ENCODE measurements at places on chromosomes 6 and 20.

DNA sequence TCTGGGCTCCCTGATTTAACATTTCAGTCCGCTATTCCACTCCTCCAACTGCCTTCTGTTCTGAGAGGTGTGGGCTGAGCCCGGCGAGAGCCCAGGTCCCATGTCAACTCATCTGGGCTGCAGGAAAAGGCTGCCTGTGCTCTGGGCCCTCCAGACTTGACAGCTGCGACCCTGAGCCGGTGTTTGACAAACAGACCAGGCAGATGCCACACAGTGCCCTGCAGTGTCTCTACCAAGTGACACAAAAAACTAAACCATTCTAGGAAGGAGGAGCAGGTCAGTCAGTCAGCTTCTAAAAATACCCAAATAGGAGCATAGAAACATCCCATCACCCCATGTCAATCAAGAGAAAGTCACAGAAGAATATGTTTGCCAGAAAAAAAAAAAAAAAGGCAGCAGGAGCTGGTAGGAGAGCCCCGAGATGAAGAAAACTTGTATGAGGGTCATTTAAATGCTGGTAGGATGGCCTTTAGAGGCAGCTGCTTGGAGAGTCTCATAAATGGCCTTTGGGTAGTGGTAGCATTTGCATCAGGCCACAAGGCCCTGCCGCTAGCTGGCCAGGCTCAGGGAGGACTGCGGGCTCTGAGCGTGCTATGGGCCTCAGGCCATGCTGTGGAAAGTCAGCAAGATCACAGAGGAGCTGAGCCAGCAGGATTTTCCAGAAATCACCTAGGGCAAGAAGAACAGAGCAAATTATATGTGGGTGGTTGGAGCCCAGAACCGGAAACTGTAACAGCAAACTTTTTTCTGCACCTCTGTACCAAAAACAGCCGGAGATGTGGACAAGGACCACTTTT, 36.6 kb upstream of the GFOD1 start:
- no peak for DNase-seq

DNA sequence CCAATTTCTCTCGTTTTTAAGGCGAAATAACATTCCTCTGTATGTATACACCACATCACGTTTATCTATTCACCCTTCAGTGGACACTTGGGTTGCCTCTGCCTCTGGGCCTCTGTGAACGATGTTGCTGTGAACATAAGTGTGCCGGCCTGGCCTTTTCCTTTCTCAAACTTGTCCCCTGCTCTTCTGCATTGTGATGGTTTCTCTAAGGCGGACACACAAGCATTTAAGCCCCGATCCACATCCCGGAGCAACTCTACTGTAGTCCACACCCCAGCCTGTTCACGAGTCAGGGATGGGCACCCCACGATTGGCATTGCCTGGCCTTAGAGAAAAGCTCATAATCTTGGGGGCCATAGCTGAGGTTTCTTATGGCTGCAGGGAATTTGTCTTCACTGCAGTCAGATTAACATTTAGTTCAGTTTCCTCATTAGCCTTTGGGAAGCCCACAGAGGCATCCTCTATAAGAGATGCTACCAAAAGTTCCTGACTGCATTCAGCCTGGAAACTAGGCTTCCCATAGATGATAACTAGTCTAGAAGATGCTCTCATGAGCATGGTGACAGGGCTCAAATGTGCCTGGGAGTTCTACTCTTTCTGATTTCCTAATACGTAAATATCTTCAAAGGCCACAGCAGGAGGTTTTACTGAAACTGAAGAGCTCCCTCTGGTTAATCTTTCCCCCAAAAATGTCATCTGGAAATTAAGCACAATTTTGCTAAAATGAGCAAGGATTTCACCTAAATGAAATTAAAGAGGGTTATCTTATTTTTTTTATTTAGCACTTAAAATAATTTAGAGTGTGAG, 762 bp downstream of the ZC3H12D start:
- DNase-seq = no peak

DNA sequence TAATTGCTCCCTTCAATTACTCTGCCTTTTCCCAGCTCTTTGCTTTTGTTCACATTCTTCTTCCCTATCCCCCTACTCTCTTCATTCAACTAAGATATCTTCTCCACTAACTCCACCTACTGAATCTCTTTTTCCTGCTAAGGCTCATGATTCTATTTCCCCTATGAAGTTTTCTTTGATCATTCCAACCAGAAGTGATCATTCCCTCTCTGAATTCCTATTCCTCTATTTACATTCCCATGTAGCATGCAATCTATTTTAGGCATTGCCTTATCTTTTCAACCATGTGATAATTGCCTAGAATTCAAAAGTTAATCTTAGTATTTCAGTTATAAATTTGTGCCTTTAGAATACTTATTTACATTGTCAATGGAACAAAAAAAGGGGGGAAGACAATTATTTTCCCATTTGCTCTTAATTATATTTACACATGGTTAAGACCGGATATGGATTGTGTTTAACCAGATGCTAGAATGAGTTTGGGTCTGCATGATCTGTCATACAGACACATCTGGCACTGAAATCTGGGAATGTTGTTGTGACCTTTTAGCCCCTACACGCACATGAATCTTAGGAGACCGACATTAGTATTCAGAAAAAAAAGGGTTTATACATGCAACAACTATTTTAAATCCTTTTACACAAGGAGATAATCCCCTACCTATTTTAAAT, 20.8 kb downstream of the MOXD1 start:
- DNase-seq = no peak

GRCh38 chr20:22663528-22664025, 79.2 kb upstream of the FOXA2 start:
- DNase-seq = no peak

DNA sequence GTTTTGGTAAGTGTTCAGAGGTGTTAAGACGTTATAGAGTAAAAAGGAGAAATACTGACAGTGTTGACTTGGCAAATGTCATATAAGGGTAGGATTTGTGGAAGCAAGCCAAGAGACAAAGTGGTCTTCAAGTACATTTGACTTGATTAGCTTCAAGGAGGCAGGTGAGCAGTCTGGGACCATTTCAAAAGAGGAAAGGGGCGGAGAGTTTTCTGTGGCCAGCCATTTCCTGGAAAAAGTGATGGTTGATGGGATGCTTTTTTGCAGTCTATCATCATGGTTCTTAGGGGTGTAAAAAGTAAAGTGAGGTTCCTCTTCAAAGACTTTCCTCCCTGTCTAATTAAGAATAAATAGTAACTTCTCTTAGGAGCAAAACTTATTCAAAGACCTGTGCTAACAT, 28.7 kb downstream of the FKBP1A start:
- no peak for DNase-seq

DNA sequence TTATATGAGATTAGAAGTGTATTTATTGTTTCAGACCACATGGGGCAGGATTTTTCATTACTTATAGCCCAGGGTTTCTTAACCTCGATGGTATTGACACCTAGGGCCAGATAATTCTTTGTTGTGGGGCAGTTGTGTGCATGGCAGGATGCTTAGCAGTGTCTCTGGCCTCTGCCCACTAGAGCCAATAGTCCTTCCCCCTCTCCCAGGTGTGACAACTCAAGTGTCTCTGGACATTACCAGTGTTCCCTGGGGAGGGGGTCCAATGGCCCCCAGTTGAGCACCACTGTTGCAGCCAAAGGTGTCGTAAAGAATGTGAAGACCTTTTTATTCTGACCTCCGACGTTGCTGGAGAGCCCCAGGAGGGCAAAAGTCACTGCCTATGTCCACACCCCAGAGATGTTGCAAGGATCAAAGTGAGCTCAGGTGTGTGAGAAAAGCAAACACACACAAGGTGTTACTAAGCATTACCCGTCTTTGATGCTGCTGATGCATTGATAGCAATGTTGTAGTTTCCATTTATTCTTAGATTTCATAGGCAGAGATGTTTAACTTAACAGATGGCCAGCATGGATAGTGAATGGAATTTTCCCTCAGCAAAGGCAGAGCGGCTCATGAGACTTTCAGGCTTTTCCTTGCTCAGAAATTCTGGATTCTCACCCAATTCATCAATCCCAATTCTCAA, 22.2 kb downstream of the BANF2 start:
- peak; percentile 15 for DNase-seq

- DNase-seq = no peak
These were observed 306.8 kb upstream of the FOXQ1 start for GRCh38 chr6:1004885-1005630.

DNA sequence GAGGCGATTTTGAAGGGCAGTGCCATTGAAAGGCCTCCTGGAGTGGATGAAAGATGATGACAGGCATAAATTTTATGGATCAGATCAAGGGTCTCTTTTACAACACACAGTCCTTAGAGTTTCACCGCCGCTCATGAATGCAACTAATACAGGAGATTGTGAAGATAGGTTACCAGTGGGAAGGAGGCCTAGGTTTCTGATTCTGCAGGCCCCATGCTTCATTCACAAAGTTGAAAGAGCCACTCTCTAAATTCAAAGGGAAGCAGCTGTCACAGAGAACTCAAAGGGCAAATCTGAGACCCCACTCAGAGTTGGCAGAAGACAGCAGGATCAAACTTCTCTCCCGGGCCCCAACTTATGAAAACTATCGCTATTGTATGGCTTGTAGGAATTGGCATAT, 137.6 kb downstream of the MAP3K7 start:
- DNase-seq = no peak

DNA sequence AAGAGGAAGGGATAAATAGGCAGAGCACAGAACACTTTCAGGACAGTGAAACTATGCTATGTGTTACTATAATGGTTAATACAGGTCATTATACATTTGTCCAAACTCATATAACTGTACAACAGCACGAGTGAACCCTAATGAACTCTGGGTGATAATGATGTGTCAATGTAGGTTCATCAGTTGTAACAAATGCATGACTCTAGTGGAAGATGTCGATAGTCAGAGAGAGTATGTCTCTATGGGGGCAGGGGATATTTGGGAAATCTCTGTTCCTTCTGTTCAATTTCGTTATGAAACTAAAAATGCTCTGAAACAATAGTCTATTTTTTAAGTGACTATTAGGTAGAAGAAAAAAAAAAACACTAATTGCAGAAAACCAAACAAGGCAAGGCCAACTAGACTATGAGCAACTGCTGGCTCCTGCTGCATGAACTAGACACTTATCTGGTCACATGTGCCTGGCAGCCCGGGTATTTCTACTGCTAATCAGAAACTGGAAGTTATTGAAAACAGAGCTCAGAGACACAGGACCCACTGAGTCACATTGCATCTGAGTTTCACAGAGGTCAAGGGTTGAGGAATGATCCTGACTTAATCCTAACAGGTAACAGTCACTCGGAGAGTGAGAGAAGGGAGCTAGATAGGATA, 97.9 kb downstream of the ISM1 start:
- DNase-seq = no peak

DNA sequence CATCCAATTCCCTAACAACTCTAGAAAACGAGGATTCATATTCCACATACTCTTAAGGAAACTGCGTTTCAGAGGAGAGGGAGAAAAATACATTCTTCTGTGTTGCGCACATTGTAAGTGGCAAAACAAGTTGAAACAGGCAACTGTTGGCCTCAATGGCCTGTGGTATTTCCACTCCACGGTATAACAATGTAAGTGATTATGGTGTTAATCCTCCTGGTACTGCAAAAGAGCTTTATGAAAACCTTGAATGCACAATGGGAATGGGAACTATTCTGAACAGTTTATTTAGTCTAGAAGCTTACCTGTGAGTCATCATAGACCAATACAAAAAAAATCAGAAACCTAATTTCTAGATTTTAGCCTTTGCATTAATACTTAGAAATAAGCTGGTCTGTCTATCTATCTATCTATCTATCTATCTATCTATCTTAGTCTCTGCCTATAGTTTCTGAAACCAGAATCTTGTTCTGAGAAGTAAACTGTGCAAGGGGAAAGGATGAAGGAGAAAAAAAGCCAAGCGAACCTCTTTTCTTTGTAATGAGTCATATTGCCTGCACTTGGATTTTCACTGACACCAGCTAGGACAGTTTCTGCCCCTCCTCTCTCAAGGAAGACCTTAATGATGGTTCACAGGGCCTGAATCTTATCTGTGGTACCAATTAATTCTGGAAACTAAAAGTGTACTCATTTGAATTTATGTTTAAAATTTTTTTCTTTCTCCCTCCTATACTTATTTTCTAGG, 101.5 kb downstream of the RNF144B start:
- DNase-seq = no peak

Data from Kasumi-1 (cell line).